ENCODE measurements at places on chromosomes 7 and 10. TPM values are rescaled to one million over a fixed set of nuclear protein-coding genes. Genes with fewer than 3 reads are reported as not detected.

Gene KDM7A
- 27.9 TPM for total RNA-seq

Gene LRRD1
- 0.81 TPM for total RNA-seq

Gene AOC1
- total RNA-seq: not detected

Gene PDE1C
- total RNA-seq: 12.1 TPM

Gene NUPR2
- total RNA-seq: 1.1 TPM

Gene GIMAP8
- 13.4 TPM for total RNA-seq

Gene ZKSCAN1
- total RNA-seq: 25.6 TPM

Gene ERVW-1
- not detected for total RNA-seq

Gene NKX2-3
- total RNA-seq: not detected

DNA sequence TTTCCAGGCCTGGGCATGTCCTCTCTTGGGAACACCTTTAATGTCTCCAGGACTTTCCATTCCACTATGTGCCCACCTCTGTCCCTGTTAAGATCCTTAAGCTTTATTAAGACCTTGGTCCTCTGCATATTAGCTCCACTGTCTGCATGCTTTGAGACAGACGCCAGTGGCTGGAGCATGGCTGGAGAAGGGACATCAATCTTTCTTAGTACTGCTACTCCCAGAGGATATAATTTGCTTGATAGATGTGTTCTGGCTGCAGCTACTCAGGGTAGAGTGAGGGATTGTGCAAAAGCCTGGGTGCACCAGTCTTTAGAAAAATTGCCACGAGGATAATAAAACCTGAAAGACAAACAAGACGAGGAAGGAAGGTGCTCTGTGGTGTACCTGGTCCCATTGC, 42.9 kb downstream of the PLPP4 start:
- DNase-seq: no peak

- no peak for DNase-seq
Observed at GRCh38 chr10:80068270-80068669, 10.2 kb upstream of the TMEM254 start.

GRCh38 chr7:32163141-32163806, 93.1 kb upstream of the PDE1C start:
- DNase-seq: peak; percentile 24

DNA sequence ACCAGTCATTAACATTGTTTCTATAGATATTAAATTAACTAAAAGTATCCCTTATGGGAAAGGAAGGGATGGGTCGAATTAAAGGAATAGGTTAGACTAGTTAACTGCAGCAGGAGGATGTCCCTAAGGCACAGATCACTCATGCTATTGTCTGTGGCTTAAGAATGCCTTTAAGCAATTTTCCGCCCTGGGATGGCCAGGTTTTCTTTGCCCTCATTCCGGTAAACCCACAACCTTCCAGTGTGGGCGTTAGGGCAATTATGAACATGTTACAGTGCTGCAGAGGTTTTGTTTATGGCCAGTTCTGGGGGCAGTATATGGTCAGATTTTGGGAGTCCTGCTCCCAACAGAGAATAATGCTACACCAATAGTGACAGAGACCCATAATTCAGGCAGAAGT, 139.3 kb upstream of the CDK13 start:
- no peak for DNase-seq

DNA sequence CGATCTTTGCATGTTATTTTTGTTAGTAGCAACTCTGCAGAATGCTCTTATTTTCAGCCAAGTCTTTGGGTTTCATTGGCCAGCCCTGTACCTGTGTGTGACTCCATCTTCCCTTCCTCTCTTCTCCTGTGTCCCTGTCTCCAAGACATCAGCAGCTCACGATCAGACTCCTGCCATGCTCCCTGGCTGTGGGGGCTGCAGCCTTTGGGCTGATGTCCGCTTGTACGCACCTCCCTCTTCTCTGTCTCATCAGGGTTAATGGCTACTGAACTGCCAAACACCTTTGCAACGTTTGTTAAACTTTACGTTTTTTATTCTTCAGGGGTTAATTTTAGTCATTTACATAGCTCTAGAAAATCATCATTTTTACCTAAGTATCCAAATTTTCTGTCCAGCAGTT, 103.5 kb upstream of the RET start:
- no peak for DNase-seq

DNA sequence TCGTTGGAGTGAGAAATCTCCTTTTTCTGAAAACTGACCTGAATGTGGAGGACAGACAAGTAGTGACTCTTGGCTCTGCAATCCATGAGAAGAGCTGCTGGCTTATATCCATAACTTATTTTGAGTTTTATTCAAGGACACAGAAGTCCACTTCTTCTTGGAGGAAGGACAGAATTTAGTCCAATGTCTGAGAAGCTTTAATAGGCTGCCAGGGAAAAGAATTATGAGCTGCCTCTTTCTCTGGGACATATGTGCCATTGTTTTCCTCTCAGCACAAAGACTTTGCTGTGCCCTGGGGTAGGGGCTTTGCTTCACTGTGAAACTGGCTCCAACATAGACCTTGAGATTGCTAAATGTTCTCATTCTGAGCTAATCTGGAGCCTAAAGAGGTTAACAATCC, 20.5 kb upstream of the AOC1 start:
- DNase-seq: no peak

DNA sequence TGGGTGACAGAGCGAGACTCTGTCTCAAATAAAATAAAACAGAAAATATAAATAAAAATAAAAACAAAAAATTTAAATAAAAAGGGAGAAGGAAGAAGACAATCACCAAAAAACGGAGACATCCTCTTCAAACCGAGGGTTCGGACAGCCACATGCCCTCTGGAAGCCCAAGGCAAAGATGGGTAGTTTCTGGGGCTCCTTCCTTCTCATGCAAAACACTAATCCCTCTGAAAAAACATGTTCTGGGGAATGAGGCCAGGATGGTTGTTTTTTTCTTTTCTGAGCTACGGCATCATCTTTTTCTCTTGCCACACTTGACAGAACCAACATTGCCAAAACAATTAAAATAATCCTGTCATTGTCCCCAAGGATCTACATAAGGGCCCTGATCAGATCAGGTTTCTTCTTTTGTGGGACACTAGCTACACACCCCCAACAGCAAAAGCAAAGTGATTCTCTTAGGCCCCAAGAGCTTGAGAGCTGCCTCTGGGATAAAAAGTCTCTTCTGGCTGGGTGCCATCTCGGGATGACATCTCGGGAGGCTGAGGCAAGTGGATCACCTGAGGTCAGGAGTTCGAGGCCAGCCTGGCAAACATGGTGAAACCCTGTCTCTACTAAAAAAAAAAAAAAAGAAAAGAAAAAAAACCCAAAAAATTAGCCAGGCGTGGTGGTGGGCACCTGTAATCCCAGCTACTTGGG, 14.2 kb upstream of the POR start:
- no peak for DNase-seq

DNA sequence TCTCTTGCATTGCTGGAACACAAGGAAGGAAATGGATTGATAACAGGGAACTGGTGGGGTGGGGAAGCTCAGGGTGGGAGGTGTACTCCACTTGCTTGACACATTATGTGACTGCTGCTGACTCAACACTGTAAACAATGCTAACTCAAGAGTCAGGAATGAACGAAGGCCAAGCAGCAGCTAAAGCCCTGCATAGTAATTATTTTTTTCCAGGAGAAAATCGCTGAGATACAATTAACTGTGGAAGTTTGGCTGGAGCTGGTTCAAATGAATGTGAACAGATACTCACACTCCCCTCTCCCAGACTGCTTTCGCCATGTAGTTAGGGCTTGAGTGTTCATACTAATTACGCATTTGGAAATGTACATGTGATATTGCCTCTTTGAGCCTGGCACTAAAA, 170.9 kb upstream of the AOAH start:
- DNase-seq: no peak

- DNase-seq: no peak
Observed at GRCh38 chr7:157405914-157406810, 69.4 kb downstream of the DNAJB6 start.

DNA sequence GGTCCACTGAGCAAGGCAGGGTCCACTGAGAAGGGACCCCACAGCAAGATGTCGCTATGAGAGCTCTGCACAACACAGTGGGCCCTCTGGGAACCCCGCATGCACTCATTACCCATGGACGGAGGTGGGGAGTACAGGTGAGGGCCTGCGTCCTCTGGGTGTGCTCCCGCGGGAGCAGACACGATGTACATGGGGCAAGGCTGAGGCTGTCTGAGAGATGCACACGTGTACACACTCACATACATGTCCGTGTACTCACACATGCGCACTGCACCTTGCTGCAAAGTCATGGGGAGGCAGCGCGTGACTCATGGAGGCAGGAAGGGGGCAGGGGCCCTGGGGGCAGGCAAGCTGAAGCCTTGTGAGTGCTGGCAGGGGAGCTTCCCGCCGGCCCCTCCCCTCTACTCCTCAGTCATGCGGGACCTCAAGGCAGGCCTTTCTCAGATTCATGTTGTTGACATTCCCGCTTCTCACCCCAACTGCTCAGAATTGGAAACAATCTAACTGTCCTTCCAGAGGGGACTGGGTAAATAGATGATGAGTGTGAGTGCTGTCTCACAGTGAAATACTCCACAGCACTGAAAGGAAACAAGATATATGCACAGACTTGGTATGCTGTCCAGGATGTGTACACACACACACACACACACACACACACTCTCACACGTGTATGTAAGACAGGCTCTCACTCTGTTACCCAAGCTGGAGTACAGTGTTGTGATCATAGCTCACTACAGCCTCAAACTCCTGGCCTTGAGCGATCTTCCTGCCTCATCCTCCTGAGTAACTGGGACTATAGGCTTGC, 40.0 kb downstream of the GOLGA7B start:
- DNase-seq: no peak

GRCh38 chr10:17244700-17245365, 16.8 kb downstream of the VIM start:
- no peak for DNase-seq

GRCh38 chr7:128904381-128905197, 5.9 kb downstream of the KCP start:
- no peak for DNase-seq

GRCh38 chr10:110356628-110357245, 52.0 kb upstream of the SMNDC1 start:
- no peak for DNase-seq

DNA sequence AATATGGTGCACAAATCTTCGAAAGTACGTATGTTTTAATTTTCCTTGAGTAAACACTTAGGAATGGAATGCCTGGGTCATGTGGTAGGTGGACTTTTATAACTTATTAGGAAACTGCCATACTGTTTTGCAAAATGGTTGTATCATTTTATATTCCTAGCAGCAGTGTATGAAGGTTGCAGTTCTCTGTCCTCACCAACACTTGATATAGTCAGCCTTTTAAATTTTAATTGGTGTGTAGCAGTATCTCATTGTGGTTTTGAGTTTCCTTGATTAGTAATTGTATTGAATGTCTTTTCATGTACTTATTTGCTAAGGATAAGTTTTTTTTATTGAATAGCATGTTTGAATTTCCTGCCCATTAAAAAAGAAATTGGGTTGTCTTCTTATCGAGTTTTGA, 926 bp upstream of the PCBD1 start:
- no peak for DNase-seq

GRCh38 chr7:93856323-93856722, 34.2 kb downstream of the TFPI2 start:
- DNase-seq: no peak

- DNase-seq: no peak
Observed at GRCh38 chr10:63175534-63175933, 42.4 kb downstream of the NRBF2 start.

- no peak for DNase-seq
Observed at GRCh38 chr7:91674470-91674869, 206.0 kb downstream of the MTERF1 start.

DNA sequence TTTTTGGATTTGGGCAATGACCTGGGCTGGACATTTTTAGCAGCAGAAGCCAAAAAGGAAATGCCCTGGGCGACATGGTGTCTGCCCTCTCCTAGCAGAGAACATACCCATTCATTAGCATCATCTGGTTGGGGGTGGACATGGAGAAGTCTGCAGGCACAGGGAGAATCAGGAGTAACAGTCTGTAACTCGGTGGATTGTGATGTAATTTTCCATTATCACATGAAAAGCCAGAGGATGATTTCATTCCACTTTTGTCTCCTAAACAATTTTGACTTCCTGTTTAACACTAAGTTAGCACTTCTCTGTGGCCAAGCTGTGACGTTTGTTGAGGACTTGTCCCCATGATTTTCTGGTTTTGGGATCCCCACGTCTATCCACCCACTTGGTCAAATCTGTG, 153.8 kb upstream of the HABP2 start:
- DNase-seq: no peak

GRCh38 chr7:12584930-12585329, 14.4 kb downstream of the SCIN start:
- DNase-seq: no peak

DNA sequence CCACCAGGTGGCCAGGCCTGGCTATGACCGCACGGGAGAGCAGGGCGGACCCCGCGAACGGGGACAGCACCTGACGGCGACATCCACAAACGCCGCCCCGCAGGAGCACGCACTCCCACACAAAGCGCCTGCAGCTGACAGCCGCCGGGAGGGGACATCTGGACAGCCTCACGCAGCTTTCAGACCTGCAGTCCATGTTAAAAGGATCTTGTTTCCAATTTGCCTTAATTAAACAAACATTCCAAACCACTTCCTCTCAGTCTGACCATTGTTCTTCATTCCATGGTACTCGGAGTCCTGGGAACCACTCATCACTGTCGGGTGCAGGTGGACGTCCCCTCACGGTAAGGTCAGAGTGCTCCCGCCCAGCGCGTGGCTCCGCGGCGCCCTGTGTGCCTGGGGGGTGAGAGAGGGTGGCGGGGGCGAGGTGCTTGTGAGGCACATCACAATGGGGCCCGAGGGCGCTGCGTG, 5.9 kb upstream of the GPER1 start:
- DNase-seq: no peak

GRCh38 chr7:132489776-132490237, 86.5 kb downstream of the PLXNA4 start:
- DNase-seq: no peak

DNA sequence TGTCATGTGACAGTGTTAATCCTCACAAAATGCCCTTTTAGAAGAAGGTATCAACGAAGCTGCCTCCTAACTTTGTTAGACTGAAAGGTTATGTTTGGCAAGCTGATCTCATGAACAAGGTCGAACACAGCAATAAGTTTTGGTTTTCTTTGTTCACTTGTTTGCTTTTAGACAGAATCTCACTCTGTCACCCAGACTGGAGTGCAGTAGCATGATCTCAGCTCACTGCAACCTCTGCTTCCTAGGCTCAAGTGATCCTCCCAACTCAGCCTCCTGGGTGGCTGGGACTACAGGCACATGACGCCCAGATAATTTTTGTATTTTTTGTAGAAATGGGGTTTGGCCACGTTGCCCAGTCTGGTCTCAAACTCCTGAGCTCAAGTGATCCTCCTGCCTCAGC, 1.1 kb downstream of the STRA8 start:
- no peak for DNase-seq

GRCh38 chr10:44934416-44935200, 23.5 kb downstream of the TMEM72 start:
- DNase-seq: no peak

- no peak for DNase-seq
Observed at GRCh38 chr10:878895-879294, 52.6 kb downstream of the LARP4B start.

All from thoracic aorta (tissue), 2 donors.